ENCODE measurements at places on chromosomes 2 and 18.

DNA sequence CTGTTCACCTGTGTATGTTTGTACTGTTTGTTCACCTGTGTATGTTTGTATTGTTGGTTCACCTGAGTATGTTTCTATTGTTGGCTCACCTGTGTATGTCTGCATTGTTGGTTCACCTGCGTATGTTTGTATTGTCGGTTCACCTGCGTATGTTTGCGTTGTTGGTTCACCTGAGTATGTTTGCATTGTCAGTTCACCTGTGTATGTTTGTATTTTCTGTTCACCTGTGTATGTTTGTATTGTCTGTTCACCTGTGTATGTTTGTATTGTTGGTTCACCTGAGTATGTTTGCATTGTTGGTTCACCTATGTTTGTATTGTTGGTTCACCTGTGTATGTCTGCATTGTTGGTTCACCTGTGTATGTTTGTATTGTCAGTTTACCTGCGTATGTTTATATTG is 14.6 kb downstream of the ADI1 start:
- no peak for DNase-seq

GRCh38 chr2:96233880-96234316 is 25.3 kb upstream of the STARD7 start:
- DNase-seq: peak; percentile 52

- DNase-seq: no peak
Observed at GRCh38 chr2:217797661-217798069, 205.1 kb downstream of the TNS1 start.

- DNase-seq: no peak
Observed at GRCh38 chr18:36867056-36867455, 38.1 kb downstream of the KIAA1328 start.

DNA sequence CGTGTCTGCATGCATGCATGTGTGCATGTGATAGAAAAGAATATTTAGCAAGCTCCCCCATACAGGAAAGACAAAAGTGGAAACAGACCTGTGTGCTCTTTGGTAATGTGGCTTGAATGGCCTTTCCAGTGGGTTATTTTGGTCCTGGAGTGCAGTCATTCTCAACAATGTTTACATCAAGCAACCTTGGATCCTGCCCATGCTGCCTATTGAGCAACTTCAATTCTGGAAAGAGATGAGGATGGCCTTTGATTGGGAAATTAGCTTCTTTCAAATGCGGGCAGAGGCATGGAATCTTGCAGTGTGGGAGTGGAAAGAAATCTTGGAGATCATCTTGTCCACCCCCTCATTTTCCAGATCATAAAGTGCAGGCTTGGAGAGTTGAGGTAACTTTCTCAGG is 87.2 kb upstream of the SMAD2 start:
- no peak for DNase-seq

- no peak for DNase-seq
Observed at GRCh38 chr2:2853346-2853745, 522.3 kb upstream of the MYT1L start.

GRCh38 chr2:47346107-47346506 is 56.8 kb upstream of the MSH2 start:
- DNase-seq: no peak

DNA sequence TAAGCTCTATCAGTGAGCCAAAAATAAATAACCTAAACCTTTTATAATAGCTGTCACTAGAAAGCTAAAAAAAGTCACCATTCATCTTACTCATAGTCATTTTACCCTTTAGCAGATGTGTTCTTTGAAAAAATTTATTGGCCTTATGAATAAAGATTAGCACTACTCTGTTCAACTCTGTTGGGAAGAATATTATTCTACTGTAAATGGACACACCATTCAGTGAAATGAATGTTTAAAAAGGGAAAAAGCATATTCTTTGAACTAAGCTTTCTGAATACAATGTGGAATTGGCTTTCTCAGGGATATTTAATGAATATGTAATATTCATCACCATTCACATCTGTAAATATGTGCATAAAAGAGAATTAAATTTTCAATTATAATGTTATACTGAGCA is 422.0 kb downstream of the CBLN2 start:
- no peak for DNase-seq

- DNase-seq: no peak
Observed at GRCh38 chr2:25649786-25650185, 23.6 kb downstream of the DTNB start.
